ENCODE measurements at places on chromosomes 2 and 18.

DNA sequence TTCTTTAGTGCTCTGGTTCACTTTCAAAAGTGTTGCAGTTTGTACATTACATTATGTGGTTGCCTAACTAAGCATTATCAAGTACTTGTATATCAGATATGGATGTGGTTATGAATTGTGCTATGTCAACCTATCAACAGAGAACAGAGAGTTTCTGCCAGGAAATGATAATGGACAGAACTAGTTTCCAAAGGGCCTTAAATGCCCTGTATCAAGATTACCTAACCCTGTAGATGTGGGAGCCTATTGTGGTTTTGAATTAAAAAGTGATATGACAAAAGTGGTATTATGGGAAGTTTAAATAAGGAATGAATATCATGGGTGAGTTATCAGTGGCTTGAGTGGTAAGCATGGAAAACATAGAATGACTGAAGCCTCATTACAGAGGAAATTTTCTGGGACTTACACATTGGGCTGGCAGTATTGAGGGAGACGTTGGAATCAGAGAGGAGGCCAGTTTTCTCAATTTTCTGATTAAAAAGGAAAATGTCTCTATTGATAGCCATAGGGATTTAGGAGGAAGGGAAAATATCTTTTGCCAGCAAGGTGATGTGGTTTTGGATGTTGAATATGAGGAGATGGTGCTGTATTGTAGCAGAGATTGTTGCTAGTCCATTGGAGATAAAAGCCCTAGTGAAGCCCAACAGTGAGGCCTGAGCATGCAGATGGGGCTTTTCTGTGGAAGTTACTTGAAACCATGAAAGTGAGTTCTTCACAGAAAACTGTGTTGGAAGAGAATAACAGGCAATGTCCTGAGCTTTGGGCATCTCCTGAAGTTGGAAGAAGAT, 140.7 kb downstream of the TTC27 start:
- no peak for DNase-seq

- no peak for DNase-seq
Observed at GRCh38 chr2:42812899-42813479, 20.6 kb upstream of the HAAO start.

DNA sequence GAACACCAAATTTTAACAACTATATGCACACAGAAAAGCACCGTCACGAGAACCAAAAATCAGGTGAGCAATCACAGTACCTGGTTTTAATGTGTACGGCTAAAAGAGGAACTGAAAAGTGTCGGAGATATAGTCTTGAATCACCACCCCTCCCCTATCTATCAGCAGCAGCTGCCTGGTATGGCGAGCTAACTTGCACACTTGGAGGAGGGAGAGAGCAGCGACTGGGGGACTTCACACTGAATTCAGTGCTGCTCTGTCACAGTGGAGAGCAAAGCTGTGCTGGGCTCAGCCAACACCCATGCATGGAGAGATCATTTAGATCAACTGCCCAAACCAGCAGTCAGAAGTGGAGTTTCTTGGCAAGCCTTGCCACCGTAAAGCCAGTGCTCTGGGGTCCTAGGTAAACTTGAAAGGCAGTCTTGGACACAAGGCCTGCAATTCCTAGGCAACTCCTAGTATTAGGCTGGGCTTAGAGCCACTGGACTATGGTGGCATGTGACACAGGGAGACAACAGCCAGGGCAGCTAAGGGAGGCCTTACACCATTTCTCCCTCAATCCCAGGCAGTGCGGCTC, 89.2 kb upstream of the CD226 start:
- no peak for DNase-seq

GRCh38 chr2:127320067-127320466, 26.1 kb upstream of the ERCC3 start:
- no peak for DNase-seq

- DNase-seq: no peak
Observed at GRCh38 chr2:148557844-148558436, 86.6 kb upstream of the EPC2 start.

DNA sequence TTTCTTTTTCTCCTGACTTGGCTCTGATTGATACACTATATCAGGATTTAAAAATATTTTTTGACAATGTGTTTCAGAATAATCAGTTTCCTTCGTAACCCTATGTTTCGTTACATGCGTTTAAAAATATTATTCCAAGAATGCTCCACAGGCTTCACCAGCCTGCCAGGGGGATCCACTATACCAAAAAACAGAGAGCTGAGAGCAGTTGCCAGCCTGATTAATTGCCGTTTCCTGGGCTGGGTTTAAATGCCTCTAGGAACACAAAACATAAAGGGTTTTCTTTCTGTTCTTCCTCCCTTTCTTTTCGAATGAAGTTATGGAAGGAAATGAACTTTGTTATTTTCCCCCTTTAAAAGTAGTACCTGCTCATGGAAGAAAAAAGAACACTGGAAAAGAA, 47.9 kb downstream of the LRRFIP1 start:
- DNase-seq: no peak

DNA sequence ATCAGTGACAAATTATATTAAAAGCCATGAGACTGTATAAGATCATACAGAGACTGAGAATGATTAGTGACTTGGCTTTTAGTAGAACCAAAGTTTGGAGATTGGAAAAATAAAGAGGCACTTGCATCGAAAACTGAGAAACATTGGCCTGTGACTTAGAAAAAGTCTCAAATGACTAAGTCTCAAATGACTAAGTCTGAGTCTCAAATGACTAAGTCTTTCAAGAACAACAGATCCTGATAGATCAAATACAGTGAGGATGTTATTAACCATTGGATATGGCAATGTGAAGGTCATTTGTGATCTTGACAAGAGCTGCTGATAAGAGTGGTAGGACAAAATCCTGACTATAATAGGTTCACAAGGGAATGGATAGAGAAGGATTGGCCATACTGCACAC, 135.5 kb upstream of the FANCL start:
- no peak for DNase-seq

- no peak for DNase-seq
Observed at GRCh38 chr18:34867520-34867919, 157.4 kb downstream of the DTNA start.

DNA sequence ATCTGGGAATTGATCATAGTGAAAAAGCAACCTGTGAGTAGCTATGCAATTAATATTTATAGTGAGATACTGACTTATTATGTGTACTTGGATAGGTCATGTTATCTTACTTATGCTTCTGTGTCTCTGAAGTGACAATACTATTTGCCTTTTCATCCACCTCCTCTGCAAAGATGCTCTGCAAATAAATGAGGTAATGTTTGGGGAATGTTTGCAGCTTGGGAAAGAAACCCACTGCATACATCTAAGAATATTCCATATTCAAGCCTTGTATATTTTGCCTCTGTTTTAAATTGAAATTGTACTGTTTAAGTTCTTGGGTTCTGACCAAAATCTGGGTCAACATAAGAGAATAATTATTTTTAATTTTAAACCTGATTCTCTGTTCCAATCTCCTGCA, 217.4 kb upstream of the DTNA start:
- no peak for DNase-seq

- DNase-seq: no peak
Observed at GRCh38 chr2:226754821-226755604, 44.6 kb downstream of the IRS1 start.

- DNase-seq: no peak
Observed at GRCh38 chr2:167383610-167384194, 495.4 kb downstream of the XIRP2 start.

DNA sequence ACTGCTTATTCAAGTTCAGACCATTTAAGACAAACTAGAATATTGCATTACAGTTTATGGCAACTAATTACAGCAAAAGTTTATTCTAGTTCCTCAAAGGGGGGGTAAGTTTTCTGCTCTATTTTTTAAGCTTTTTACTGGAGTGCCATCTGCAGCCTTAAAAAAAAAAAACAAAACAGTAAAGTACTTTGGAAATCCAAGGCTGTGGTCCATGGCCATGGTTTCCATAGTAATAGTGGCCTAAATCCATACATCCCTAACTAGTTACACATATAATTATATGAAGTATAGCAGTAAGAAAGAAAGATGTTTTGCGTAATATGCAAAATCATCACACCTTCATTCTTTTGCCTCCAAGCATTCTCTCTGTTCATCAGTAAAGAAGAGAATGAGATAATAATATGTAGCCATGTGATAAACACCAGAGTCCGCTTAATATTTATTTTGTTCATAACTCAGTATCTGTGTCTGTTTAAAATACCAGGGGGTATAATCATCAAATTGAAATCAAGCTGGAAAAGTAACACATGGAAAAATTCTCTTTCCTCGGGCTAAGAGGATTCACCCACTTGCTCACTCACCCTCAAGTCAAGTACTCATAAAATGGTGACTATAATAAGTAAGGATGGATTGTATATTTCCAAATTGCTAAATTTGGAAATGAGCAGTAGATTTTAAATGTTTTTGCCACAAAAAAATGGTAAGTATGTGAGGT, 301.1 kb upstream of the RND3 start:
- DNase-seq: no peak

GRCh38 chr2:208725280-208725679, 318.7 kb downstream of the PTH2R start:
- no peak for DNase-seq

DNA sequence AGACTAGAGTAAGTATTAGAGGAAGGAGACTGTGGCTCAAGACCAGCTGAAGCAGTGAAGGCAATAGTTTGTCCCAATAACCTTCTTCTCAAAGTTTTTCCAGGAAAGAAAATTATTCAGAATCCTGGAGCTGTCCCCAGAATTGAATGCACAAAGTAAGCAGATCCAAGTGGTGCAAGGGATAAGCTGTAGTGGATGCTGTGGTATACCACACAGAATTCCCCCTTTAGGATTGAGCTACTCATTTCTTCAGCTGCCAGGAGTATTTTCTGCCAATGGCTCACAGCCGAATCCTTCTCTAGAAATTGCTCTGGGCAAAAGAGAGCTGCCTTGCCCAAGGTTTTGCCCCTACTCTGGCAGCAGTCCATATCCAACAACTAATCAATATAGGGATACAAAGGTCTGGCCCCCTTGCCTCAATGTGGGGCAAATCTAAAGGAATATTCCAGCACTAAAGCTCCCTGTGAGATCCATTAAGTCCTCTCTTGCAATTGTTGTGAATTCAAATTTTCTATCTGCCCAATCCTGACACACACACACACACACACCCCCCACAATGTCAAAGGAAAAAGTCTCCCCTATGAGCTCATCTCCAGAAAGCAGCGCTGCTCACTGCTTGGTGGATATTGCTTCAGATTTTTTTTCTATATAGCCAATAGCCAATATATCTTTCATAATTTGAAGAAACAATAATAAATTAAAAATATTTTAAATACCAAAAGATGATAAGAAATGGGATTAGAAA, 18.4 kb upstream of the TCF7L1 start:
- no peak for DNase-seq

- no peak for DNase-seq
Observed at GRCh38 chr2:228942856-228943255, 328.2 kb downstream of the PID1 start.

DNA sequence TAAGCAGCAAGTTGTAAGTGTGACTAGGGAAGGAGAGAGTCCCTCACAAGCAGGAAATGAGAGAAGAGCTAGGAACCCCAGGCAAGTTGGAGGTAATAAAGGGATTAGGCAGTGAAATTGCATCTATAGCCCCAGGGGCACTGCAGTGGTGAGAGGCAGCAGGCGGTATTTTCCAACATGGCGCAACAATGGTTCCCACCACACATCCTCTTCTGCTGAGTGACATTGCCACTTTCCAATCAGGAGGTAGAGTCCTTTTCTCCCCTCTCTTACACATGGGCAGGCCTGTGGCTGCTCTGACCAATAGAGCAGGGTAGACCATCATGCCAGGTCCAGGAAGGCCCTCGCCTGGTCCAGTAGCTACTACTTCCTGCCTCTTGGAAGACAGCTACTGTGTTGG, 86.6 kb downstream of the DNER start:
- no peak for DNase-seq

DNA sequence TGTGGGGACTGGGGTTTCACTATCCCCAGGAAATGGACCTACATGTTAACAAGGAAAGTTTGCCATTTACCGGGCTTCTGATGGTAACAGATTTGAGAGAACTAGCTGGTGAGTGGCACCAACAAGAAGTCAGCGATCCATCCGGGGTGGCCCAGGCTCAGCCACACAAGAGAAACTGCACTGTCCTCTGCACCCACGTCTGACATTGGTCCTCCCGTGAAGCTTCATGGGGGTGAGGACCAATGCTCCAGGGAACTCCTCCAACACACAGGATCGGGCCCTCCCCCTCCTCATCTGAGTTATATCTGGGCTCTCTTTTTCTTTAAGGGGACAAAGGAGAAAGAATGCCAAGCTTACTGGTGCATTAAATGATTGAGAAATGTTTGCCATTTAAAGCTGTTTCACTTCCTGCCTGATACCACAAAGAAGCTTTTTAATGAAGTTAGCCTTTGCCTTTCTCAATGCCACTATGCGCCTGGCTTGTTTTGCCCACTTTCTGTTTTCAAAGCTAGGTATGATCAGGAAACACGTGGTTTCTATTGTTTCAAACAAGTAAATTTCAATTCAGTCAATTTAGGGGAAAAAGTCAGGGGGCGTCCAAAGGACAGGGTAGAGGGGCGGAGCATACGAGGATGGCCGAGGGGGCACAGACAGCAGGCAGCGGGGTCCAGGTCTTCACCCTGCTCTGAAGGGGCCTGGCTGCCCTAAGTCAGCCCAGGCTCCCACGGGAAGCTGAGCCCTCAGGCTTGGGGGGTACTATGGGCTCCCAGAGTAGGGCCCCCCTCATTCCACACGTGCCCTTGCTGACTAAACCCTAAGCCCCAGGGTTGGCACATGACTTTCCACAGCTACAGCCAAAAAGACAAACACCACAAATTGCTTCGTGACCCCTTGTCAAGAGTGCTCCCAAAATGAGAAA, 204.0 kb upstream of the ID2 start:
- DNase-seq: no peak

DNA sequence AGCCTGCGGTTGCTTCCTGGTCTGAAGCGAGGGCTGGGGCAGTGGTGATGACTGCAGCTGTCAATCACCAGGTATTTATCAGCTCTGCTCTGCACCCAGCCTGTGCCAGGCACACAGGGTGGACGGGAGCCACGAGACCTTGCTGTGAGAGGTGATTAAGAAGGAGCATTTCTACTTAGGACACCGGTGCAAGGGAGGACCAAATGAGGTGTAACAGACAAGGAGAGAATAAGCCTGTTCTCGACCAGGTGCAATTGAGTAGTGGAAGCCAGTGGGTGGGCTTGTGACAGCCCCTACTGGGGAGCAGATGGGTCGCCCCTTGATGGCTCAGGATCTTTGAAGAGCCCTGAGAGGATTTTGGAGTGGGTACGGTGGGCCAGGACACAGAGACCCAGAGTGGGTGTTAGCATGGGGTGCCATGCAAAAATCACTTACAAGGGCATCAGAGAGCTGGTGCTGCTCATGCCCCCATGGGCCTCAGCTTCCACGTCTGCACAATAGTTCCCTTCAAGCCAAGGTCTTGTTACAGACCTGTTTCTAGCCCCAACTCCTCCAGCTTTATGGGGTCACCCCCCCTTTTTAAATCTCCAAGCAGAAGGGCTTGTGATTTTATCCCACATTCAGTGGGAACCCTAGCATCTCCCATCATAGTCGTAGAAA, 24.6 kb downstream of the GPR55 start:
- peak; percentile 93 for DNase-seq

DNA sequence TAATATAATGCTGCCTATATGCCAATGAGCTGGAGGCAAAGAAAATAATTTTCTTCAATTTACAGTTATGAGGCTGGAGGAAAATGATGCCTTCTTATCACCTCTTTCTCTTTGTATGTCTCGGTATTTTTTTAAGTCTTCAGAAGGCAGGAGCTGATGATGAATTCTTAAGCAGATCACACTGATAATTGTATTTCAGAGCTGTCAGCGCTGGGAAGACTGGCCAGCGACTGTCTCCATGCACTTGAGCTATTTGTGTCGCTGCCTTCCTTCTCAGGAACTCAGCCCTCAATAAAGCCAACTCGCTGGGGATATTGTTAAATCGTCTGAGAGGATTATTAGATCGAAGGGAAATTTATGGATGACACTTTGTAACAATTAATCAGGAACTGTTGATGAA, 40.3 kb downstream of the PTGR3 start:
- DNase-seq: no peak
